Thyroid gland (tissue), 4 donors: ENCODE measurements at places on chromosomes 3 and 15. TPM values are rescaled to one million over a fixed set of nuclear protein-coding genes. Genes with fewer than 3 reads are reported as not detected.

DNA sequence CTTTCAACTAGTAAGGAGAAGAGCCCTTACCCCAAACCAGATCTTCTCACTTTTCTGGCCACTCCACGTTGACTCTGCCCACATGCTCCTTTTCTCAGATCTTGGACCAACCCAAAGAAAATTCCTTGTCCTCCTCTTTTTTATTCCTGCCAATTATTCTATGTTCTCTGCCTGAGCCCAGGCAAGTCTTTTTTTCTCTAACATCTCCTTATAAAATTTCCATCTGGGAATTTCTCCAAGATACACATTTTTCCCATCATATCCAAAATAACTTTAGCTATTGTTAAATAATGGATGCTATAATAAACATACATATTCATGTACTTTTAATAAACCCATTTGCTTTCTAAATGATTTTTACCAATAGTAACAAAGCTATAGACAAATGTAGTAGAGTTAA, 726.0 kb upstream of the ZNF385D start:
- DNase-seq = no peak

- DNase-seq = no peak
Measured at GRCh38 chr15:39362821-39363561, 217.9 kb upstream of the THBS1 start.

Gene CCDC13
- 6.8 TPM for total RNA-seq

GRCh38 chr3:126210606-126211005, 30.2 kb upstream of the ALDH1L1 start:
- no peak for DNase-seq

Gene FRG2C
- not detected for total RNA-seq

DNA sequence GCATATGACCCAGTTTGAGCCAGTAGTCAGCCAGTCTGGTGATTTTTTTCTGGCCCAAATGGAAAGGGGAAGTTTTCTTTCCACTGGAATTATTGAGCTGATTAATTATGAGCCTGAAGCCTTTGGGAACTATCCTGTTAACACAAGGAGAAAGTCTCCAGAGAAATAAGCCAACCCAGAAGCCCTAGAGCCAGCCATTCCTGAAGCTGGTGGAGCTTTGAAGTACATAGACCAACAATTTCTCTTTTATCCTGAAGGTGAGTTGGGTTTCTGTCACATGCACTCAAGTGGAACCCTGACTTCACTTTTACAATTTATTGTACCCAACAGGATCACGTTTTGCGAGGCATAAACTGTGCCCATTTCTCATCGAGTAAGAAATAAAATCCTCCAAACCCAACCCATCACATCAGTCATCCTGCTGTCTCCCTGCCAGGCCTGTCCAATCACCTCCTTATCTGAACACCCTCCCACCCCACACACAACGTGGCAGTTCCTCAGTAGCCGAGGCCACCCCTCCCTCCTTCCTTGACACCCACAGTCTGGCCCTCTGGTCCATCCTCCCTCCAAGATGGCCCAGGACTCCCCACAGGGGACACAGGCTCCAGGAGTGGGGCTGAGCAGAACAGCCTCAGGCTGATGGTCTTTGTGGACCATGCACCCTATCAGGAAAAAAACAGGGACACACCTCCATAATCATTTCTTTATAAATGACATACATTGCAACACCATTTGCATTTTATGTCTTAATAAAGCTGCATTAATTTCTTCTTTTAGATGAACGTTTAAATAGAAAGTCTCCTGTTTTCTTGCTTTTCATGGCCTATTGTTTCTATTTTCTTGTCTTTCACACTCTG, 55.7 kb upstream of the GATA2 start:
- DNase-seq = no peak

DNA sequence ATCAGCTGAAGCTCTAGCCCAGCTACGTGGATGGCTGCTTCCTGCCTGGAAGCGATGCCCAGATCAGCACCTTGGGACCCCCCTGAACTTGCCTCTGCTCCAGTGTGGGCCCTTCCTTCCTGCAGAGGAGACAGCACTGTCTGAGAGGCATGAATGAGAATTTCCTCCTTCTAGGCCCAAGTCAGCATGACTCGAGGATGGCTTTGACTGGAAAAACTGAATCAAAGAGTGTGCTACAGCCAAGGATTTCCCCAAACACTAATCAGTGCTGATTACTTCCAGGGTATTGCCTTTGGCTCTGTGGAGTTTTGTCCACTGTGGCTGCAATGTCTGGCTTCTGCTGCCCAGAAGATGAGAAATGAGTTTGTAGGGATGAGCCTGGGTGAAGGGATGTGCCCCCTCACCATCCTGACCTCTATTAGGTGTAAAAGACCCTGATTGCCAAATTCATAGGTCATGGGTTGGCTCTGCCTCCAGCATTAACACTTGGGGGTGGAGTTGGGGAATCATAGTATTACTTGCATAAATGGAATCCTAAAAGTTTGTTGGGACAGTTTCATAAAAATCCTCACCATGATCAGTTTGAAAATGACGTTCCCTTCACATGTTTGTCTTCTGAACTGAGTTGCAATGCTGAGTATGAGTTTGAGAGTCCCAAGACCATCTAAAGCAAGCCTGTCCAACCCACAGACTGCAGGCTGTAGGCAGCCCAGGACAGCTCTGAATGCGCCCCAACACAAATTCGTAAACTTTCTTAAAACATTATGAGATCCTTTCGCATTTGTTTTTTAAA, 36.7 kb downstream of the FLNB start:
- DNase-seq = no peak

Gene SERPINI1
- total RNA-seq = 3.6 TPM

- no peak for DNase-seq
Measured at GRCh38 chr3:189349772-189350171, 178.0 kb downstream of the TPRG1 start.

- DNase-seq = no peak
Measured at GRCh38 chr3:107328069-107328468, 49.2 kb upstream of the CCDC54 start.

DNA sequence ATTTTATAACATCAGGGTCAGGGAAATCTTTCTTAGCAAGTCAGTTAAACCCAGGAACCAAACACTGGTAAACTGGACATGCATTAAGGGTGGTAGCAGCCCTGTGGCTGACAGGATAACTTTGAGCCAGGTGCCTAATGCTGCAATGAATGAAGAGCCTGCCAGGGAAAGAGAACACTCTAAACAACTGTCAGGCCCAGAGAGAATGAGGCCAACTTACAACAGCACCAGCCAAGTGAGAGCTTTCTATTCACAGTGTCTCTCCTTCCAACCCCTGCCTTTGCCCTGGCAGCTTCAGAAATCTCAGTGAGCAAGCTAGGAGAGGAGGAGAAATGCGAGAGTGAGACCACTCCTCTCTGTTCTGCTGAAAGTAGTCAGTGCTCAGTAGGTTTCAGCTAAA, 50.4 kb upstream of the ATP2C1 start:
- DNase-seq = no peak
